ENCODE measurements at places on chromosomes 6 and 20.

GRCh38 chr6:74356391-74356790 is 660.4 kb downstream of the CD109 start:
- DNase-seq, result peak; percentile 15

GRCh38 chr6:144339859-144340452 is 54.8 kb downstream of the UTRN start:
- DNase-seq, result no peak

- DNase-seq, result peak; percentile 18
These were observed 64.2 kb downstream of the YTHDF1 start for GRCh38 chr20:63151554-63152321.

- DNase-seq, result no peak
These were observed 13.0 kb downstream of the PNISR start for GRCh38 chr6:99412065-99412464.

DNA sequence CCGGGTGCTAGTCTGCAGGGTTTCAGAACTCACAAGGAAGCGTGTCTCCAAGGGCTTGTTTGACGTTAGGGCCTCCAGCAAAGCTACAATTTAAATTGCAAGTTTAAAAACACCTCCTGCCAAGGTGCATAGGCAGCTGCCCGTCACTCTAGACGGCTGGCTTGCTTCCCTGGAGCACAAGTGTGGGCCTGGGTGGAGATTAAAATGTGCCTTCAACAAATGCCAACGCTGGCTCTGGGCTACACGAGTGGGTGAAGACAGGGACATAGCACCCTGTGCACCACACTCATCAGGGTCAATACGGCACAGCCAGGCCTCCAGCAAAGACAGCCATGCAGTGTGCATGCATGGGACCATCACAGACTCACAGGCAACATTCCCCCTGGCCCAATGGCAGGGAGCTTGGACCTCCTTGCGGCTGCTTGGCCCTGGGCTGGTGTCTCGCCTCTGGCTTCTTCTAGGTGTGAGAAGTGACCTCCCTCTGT is 48.4 kb upstream of the FRMD1 start:
- DNase-seq, result no peak

- DNase-seq, result no peak
These were observed 309.4 kb downstream of the UTRN start for GRCh38 chr6:144594585-144594984.

- DNase-seq, result no peak
These were observed 22.3 kb downstream of the TPBG start for GRCh38 chr6:82385961-82386360.

- DNase-seq, result no peak
These were observed 176.5 kb downstream of the CENPW start for GRCh38 chr6:126516411-126516810.

- DNase-seq, result peak; percentile 50
These were observed 92.0 kb upstream of the TMEM181 start for GRCh38 chr6:158467923-158468322.

DNA sequence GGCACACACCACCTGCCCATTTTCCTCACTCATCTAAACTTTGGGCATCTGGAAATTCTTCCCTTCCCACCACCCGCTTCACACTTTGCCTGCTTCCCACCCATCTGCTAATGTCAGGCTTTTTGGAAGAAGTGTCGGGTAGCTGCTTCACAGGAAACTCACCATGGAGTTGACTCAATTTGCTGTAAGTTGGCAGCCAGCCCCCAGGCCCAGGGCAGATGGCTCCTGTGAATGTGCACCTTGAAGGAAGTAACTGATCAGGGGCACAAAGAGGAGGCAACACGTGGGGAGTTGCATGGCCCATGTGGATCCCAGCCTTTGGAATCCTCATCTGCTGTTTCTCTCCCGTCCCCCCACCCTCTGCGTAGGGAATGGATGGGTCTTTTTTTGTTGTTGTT is 87.3 kb downstream of the PPP1R14C start:
- DNase-seq, result no peak

GRCh38 chr6:165663377-165663735 is 315 bp upstream of the PDE10A start:
- peak; percentile 69 for DNase-seq

GRCh38 chr20:53652859-53653517 is 59.3 kb upstream of the ZNF217 start:
- no peak for DNase-seq

DNA sequence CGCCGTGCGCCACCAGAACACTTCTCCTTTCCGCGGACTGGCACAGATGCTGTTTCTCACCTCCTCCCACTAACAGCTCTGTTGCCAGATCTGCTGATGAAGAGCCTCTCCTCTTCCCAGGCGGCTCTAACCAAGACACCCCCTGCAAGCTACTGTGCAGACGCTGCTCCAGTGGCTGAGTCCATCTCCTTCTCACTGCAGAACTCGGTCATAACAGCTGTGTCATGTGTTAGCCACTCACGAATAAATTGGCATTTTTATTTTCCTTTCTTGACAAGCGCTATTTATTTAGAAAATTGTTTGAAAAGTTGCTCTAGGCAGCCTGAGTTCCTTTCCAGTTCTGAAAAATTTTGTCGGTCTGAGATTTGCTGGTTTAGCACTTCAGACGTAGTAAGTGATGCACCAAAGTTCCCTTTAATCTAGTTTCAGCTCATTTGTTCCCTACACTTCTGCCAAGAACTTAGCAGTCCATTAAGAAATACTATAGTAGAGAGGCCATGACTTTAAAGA is 12.8 kb upstream of the PLEKHG1 start:
- no peak for DNase-seq

- DNase-seq, result peak; percentile 96
These were observed 40.9 kb downstream of the ALDH8A1 start for GRCh38 chr6:134908906-134909516.

DNA sequence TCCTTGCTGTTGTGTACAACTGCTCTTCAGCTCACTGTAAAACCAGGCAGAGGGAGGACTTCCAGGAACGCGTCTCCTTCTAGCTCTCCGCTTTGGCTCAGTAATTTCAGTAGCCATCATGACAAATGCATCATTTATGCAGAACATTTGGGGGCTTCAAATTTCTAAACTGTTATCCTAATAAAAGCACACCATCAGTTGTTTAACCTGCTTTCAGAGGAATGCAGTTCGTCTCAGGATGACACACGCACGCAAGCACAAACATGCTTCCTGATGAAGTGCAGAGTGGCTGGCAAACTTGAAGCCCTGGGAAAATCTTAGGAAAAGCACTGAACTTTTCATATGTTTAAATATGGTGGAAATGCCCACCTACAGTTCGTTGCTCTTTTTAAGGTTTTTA is 24.4 kb downstream of the SLC22A23 start:
- no peak for DNase-seq

DNA sequence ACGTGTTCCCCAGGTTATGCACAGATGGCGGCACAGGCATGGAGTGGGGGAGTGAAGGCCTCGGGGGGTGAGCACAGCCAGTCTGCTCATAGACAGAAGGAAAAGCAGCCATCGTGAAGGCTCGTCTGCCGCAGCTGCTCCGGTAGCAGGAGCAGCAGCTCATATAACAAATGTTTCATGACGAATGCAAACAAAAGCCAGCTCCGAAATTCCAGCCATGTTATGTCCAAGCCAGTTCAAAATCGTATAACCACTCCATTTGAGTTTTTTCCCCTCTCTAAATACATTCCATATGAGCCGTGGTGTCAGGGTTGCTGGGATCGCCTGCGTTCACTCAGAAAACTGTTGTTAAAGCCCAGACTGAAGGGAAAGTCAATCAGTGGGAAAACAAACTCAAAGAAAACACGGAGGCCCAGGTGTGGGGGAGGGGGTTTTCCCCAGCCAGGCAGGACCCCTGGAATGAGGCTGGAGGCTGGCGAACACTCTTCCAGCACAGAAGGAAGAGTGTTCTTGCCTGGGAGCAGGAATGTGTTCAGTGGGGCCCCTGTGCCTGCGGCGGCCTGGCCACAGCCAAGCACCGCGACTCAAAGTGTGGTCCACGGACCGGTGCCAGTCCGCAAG is 280.4 kb upstream of the TAB2 start:
- peak; percentile 63 for DNase-seq

GRCh38 chr6:147384029-147384428 is 124.5 kb upstream of the SAMD5 start:
- no peak for DNase-seq

GRCh38 chr20:57810511-57811373 is 100.9 kb upstream of the PMEPA1 start:
- peak; percentile 19 for DNase-seq

GRCh38 chr6:9087470-9087869 is 652.1 kb upstream of the SLC35B3 start:
- DNase-seq, result no peak

GRCh38 chr6:39566456-39566855 is 158.8 kb downstream of the KIF6 start:
- no peak for DNase-seq

- peak; percentile 46 for DNase-seq
These were observed 18.4 kb downstream of the TENT5A start for GRCh38 chr6:81734081-81734480.

GRCh38 chr6:131914234-131914633 is 36.9 kb downstream of the CCN2 start:
- no peak for DNase-seq

GRCh38 chr20:22579711-22580697 is 4.4 kb downstream of the FOXA2 start:
- DNase-seq, result no peak

DNA sequence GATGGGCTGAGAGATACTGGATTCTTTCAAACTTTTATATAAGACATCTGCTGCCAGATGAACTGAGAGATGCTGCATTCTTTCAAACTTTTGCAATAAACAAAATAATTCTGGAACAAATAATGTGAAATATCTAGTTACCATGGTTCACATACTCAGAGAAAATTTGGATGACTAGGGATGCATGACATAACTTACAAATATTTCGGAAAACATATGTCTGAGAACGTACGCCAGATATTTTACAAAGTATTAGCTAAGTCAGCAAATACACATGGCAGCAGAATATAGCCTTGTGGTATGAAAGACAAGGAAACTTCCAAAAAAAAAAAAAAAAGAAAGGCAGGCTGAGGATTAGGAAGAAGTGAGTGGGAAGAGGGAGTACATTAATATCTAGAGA is 113.3 kb upstream of the TRAF3IP2 start:
- DNase-seq, result no peak

DNA sequence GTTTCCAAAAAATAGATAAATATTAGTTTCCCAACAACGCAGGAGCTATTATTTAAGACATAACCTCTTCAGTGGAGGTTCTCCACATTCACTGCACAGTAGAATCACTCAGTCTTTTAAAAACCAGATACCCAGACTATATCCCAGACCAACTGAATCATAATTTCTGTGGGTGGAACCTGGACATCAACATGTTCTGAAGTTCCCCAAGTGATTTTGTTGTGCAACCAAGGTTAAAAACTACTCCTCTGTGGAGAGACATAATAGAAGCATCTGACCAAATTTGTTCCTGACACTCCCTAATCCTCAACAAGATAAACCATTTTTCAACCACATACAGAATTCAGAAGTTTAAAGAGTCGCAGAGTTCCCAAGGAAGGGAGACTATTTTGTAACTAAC is 42.3 kb downstream of the STK38 start:
- DNase-seq, result peak; percentile 56

- peak; percentile 96 for DNase-seq
These were observed 220.8 kb upstream of the FOXA2 start for GRCh38 chr20:22805219-22805618.

GRCh38 chr20:45595235-45595634 is 16.2 kb upstream of the WFDC8 start:
- no peak for DNase-seq

DNA sequence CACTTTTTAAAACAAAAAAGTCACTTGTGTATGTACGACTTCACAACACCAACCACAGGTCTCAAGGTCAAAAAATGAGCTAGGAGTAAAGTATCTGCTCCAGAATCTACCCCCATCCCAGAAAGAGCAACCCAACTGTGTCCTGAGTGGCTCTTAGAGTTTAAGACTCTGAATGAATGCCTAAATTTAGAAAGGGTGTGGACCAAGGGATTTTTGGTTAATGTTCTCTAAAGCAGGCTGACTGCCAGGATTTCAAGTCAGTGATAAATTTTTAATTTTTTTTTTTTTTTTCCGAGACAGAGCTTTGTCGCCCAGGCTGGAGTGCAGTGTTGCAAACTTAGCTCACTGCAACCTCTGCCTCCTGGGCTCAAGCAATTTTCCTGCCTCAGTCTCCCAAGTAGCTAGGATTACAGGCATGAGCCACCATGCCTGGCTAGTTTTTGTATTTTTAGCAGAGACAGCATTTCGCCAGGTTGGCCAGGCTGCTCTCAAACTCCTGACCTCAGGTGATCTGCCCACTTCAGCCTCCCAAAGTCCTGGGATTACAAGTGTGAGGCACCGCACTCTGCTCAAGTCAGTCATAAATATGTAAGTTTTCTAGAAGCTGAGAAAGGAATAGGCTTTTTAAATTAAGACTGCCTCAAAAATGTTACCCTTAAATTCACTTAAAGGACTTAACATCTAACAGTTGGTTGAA is 20.2 kb downstream of the STAU1 start:
- no peak for DNase-seq

DNA sequence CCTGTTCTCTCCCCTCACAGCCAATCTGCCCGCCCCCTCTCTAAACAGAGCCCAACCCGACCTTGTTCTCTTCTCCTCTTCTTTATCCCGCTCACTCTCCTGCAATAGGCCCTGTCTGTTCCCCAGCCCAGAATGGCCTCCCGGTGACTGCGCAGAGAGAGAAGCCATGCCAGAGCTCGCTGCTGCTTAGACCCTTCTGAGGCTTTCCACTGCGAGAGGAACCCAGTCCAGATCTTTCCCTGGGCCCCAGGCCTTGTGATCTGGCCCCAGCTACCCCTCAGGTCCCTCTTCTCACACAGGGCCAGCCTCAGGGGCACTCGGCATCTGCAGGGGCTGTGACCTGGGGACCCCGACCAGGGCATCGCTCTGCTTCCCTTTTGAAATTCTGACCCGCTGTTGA is 58.1 kb downstream of the TMEM242 start:
- no peak for DNase-seq

GRCh38 chr20:36093025-36093803 is 61.3 kb upstream of the EPB41L1 start:
- peak; percentile 43 for DNase-seq

- peak; percentile 17 for DNase-seq
These were observed 45.5 kb upstream of the HLA-E start for GRCh38 chr6:30443657-30444450.

DNA sequence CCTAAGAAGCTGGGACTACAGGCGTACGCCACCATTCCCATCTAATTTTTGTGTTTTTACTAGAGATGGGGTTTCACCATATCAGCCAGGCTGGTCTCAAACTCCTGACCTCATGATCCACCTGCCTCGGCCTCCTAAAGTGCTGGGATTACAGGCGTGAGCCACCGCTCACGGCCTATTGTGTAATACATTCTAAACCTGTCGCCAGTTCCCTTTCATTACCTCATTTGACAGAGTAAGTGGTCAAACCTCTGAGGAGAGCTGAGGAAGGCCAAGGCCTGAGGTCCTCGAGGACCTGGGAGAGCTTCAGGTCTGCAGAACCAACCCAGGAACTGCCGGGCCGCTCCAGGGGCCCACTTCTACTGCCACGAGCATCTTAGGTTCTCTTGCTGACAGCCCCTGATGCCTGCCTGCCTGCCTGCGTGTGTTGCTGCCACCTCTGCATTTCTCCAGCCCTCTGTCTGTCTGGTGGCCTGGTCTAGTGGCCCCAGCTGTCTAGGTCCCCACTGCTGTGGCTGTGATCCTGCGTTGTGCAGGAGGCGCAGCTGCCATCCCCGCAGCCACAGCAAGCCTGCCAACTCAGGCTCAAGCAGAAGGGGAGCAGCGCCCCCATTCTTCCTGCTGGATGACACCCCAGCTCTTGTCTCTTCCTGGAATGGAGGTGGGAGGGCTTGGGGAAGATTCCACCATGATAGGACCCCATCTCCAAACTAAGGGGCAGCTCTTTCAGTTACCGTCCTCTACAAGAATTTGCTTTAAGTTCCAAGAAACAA is 45.3 kb downstream of the PRR18 start:
- no peak for DNase-seq
